IMR-90 (cell line): ENCODE measurements at places on chromosomes 16 and 17. TPM values are rescaled to one million over a fixed set of nuclear protein-coding genes. Genes with fewer than 3 reads are reported as not detected.

SGSH gene
- 3.0 and 3.9 TPM in 2 replicates for total RNA-seq

AIPL1 gene
- not detected in 2 replicates for total RNA-seq

CFAP97D1 gene
- total RNA-seq: under 0.01 TPM in 1 of 2 replicates, not detected in the other

TMEM235 gene
- not detected in 2 replicates for total RNA-seq

SPNS3 gene
- total RNA-seq: 0.18 TPM in 1 of 2 replicates, not detected in the other

NOL11 gene
- total RNA-seq: 58.3 and 78.6 TPM in 2 replicates

PRSS27 gene
- under 0.01 TPM in 2 replicates for total RNA-seq

NOG gene
- 11.7 and 13.1 TPM in 2 replicates for total RNA-seq

FOXC2 gene
- 0.90 and 1.1 TPM in 2 replicates for total RNA-seq

CCL15 gene
- total RNA-seq: not detected in 2 replicates

TMEM231 gene
- total RNA-seq: 7.5 and 10.6 TPM in 2 replicates

ADGRG1 gene
- total RNA-seq: 0.83 and 0.90 TPM in 2 replicates

TBC1D3I gene
- not detected in 2 replicates for total RNA-seq

PTGES3L gene
- 1.4 and 2.2 TPM in 2 replicates for total RNA-seq

ADAMTS18 gene
- total RNA-seq: not detected in 2 replicates

KRT24 gene
- not detected in 2 replicates for total RNA-seq

HS3ST4 gene
- total RNA-seq: not detected in 2 replicates

OTOA gene
- not detected in 2 replicates for total RNA-seq

RNF43 gene
- total RNA-seq: under 0.01 TPM in 2 replicates

HOXB13 gene
- not detected in 2 replicates for total RNA-seq
